ENCODE measurements at places on chromosomes 2 and 18.

GRCh38 chr2:68253219-68254068 lies 1.1 kb upstream of the PPP3R1 start:
- DNase-seq, result peak; percentile 40

GRCh38 chr2:236558036-236558435 lies 11.6 kb upstream of the ACKR3 start:
- DNase-seq, result no peak

DNA sequence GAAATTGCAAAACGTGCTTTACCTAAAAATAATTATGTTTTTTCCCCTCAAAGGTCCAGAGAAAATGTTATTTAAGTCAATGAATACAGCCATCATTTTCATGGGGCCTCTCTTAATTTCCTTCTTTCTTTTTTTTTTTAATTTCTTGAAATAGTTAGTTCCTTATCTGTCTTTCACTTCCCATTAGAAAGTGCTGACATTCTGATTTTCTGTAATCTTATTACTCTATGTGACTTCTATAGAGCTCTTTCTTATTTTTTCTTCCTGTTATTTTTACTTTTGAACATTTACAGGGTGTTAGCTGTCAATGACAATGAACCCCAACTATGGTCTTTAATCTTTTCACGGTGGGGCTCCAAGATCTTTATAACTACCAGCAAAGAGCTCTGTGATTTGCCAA lies 30.0 kb downstream of the CTLA4 start:
- DNase-seq, result no peak

DNA sequence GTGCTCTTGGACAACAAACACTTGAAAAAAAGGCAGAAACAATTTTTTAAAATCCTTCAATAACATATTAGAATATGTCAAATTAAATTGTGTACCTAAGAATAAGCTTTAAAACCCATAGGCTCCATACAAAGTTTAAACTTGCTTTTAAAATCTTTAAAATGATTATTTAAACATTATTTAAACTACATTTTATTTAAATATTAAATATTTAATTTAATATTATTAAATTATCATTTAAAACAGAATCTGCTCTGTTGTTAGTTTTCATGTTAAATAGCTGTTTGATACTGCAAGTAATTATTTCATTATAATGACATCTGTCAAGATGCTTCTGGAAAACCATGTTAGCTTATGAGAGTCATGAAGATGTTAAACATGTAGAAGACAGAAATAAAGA lies 75.6 kb downstream of the MAP4K3 start:
- DNase-seq, result no peak

GRCh38 chr18:4878480-4878879 lies 318.6 kb downstream of the AKAIN1 start:
- no peak for DNase-seq

DNA sequence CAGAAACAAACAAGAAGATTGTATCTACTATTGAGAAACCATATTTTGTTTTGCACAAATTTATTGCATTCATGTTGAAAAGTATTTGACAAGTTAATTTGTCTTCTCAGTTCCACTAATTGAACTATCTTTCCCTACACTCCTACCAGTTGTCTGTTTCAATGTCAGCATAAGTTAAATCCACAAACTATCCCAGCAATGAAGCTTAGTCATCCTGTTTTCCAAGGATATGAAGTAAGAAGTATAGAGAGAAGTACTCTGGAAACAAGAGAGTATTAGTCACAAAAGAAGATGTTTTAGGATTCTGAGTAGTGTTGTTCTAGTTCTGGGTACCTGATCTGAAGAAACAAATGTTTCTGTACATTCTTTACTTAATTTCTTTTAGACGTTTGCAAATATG lies 261.6 kb upstream of the ZNF804A start:
- no peak for DNase-seq

GRCh38 chr18:74132201-74132600 lies 15.4 kb downstream of the FBXO15 start:
- DNase-seq, result no peak

DNA sequence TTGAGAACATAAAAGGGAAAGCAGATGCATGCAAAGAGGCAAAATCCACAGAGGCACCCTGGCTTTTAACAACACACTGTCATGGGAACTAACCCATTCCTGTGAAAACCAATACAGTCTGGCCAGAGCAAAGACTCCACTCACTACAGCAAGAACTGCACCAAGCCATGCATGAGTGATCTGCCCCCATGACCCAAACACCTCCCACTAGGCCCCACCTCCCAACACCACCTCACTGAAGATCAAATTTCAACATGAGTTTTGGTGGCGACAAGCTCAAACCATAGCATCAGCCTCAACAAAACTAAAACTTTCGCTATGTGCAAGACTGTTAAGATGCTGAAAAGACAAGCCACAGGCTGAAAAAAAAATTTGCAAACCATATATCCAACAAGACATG lies 162.8 kb downstream of the SMAD2 start:
- no peak for DNase-seq

DNA sequence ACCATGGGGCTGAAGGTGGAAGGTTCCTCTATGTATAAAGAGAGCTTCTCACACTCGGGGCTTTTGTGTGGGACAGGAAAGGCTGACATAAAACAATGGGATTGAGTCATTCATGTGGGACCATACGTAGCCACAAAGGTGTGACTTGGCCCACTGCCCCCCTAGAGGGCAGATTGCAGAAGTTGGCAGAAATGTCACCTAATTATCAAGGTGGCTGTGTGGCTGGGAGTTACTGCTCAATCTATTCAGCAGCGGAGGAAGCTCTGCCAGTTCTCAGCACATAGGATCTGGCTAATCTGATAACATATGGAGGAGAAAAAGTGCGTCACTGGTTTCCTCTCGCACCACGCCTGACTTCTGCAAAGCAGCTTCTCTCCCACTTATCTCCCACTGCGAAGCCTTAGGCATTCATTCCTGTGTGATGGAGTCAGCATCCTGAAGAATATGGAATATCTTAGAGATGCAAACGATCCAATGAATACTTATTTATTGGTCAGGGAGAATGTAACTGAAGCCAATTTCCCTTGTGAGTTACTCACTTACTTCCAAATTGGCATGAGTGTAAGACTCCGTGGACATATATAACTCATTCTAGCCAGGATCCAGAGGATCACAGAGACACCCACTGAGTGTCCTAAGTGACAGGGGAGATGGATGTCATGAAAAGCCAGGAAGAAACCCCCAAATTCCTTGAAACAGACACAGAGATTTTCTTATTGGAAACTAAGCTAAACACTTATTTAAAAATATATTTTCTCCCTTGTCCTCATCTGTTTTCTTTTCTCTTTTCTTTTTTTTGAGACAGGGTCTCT lies 344.8 kb downstream of the TGIF1 start:
- DNase-seq, result no peak

DNA sequence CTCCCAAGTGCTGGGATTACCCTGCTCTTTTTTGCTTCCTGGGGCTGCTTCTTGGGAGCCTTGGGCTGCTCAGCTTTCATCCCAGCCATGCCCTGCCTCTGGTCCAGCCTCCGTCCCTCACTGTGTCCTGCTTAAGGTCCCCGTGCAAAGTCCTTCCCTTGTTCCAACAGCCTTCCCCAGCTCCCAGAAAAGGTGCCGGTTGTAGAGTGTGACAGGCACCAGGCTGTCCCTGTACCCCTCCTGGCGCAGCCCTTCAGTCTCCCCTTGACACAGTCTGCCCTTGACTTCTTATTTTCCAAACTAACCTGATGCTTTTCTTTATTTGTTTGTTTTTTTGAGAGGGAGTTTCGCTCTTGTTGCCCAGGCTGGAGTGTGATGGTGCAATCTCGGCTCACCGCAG lies 20.1 kb upstream of the ALPI start:
- DNase-seq, result no peak

DNA sequence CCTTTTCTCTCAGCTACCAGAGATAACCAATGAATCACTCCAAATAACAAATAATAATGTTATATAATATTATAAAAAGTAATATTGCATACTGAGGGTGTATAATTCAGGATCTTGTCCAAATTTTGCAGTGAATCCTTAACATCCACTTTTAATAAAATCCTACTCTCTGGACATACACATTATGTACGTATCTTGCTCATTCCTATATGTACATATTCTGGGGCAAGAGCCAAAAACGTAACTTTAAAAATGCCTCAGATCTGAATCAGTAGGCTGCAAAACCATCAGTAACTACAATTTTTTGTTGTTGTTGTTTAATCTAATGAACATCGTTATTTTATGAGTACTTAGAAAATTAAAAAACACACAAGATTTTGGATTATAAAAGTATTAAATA lies 65.3 kb downstream of the SMAD2 start:
- no peak for DNase-seq

DNA sequence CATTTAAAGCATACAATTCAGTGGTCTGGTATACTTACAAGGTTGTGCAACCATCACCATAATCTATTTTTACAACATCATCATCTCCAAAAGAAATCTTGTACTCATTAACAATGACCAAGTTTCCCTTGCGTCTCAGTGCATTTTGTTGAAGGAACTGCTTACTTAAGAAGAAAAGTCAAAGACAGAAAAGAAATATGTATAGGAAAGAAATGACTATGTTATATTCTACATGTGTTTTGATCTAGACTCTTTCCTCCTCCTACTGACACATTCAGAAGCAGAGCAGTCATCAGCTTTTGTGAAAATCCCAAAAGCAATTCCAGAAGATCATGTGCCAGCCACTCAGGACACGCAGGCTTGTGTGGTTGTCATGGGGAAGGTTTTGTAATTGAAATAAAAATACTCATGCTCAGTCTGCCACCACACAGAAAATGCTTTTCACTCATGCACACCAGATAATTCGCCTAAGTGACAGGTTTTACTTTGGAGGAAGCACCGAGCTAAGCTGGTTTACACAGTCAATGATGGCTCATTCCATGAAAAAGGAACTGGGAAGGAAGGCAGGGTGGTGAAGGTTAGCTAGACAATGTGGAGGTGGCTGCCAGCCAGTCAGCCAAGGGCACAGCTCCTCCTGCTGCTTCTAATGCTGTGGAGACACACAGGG lies 158.5 kb upstream of the REV1 start:
- DNase-seq, result no peak

DNA sequence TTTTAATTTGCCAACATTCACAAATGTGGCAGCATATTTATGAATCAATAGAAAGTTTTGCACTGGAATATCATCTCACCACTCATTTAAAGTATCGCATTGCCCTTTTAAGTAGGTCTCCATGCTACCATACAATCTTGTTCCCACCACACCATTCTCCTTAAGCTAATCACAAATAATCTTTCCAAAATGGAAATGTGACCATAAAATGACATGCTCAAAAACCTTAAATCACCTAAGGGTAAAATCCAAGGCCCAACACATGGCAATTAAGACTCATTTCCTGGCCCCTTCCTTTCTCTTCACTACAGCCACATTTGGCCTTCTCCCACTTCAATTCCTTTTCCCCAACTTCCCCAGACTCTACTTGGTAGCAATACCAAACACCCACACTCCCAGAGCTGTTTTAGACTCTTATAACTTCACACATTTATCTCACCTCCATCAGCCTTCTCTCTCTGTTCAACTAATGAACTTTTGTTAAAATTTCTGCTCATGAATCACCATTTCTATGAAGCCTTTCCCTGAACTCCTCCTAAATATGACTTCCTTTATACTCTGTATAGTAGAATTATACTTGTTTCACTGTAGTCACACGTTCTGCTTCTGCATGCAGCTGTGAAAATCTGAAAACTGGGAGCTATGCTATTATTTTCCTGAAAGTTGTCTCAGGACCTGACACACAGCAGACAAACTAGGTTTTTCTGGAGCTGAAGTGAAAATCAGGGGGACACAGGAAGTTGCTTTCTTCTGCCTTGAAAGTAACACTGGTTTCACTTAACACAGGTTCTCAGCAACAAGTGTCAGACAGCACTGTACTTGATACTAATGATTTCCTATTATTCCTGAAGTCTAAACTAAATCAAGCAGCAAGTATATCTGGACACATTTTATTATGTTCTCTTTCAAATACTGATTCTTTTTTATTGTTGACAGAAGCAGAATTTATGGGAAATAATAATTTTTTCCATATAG lies 303.9 kb downstream of the ZEB2 start:
- DNase-seq, result no peak

- no peak for DNase-seq
Measured at GRCh38 chr2:33123216-33123615, 176.5 kb downstream of the LTBP1 start.

DNA sequence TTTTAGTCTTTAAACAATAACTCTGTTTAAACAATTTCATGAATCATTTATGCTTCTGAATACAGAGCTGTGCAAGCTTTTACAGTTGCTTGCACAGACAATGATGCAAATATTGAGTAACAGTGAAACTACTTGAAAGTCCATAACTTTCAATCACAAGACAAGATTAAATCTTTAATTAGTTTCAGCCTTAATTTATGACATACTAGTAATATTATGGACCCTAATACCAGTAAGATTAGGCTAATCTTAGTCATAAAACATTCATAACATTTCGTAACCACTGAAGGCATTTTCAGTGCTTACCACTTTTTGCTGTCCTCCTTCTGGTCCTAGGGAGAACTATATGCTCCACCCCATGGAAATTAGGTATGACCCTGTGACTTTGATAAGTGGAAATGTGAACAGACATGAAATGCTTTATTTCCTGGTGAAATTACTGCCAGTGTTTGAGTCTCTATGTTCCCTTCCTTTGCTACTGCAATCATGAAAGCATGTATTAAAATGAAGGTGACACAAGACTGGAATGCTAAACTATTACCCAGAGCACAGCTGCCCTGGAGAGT lies 1.8 kb upstream of the COBLL1 start:
- DNase-seq, result no peak

- no peak for DNase-seq
Measured at GRCh38 chr2:219419331-219420197, 1.4 kb downstream of the DES start.

GRCh38 chr18:47149457-47150028 lies 757 bp downstream of the HDHD2 start:
- DNase-seq, result no peak

DNA sequence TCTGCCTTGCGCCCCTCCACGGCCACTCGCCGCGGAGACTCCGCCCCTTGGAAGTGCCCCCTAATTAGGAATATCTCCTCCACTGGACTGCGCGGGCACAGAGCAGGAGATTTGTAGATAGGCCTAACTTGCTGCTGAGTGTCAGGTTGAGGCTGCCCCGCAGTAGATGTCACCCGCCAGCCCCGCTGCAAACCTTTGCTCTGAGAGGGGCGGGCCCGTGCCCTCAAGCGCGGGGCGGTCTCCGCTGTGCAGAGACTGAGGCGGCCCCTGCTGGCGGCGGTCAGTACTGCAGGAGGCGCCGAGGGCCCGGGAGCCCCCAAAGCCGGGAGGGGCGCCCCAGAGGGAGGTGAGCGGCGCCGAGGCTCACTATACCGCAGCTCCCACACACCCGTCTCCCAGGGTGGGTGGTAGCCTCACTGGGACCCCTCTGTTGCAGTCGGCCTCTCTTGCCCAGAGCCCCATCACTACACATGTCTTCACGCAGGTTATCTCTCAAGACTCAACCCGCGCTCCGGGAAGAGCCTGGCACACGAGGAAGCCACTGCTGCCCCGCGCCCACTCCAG lies 2.9 kb upstream of the NEURL3 start:
- peak; percentile 76 for DNase-seq

DNA sequence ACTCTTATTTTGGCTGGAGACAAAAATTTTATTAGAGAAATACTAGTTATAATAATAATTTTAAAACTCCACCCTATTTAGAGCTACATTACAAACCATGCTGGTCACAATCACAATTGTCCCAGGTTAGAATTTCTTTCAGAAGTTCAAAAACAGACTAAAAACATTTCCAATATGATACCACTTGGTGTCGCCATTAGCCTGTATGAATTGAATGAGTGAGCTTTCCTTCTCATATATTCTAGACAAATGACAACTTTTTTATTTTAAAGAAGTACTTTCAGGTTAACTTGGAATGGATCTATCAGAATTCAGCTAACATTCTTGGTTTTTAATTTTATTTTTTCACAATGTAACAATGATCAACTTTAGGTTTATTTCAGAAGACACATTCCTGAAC lies 48.0 kb downstream of the SERPINB8 start:
- peak; percentile 23 for DNase-seq

Data from neuronal stem cell (in vitro differentiated cells).